Activated CD8-positive, alpha-beta T cell treated with anti-CD3 and anti-CD28 coated beads for 36 hours (primary cell): ENCODE measurements at places on chromosomes 7 and 10. TPM values are rescaled to one million over a fixed set of nuclear protein-coding genes. Genes with fewer than 3 reads are reported as not detected.

DNA sequence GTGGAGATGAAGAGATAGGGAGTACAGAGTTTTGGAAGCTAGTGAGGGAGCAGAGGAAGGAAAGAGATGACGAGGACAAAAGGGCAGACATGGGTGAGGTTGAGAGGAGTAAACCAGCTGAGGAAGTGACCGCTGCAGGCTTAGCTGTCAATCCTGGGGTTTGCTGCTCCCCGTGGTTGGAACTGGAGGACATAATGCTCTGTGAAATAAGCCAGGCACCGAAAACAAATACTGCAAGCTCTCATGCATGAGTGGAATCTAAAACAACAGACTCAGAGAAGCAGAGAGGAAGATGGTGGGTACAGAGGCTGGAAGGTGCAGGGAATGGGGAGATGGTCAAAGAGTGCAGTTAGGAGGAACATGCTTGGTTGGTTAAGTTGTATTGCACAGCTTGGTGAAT lies 482.2 kb upstream of the C7orf33 start:
- DNase-seq, result no peak

Gene DDX21
- 194 TPM for total RNA-seq

DNA sequence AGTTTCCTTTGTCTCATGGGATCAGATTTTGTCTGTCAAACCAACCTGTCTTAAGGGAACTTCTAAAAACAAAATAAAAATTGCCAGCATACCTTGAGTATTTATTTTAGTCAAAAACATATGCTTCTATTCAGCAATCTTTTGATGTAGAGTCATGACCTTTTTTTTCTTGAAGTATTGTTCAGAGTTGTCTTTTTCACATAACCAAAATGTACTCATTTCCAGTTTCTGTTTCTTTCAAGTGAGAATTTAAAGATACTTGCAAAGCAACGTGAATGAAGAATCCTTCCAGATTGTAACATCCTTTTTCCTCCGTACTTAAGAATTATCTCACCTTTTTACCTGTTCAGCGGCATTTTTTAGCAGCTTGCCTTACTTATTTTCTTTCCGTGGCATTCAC lies 37.8 kb downstream of the GNAI1 start:
- DNase-seq, result no peak

DNA sequence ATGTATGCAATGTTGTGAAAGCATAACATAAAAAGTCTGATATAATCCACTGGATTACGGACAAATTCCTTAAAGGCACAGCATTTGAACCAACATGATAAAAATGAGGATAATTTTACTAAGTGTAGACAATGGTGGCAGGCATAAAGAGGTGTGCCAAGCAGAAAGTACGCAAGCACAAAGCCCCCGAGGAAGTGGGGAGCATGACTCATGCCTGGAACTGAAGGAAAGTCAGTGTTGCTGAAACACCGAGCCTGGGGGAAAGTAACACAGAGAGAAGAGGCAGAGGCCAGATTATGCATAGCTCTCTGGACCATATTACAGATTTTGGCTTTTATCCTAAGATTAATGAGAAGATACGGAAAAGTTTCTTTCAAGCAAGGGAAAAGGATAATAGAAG lies 490.0 kb upstream of the PHF14 start:
- no peak for DNase-seq

- DNase-seq, result no peak
Observed at GRCh38 chr7:71601851-71602250, 469.9 kb downstream of the GALNT17 start.

Gene SPDYE16
- total RNA-seq, result 0.23 TPM

- no peak for DNase-seq
Observed at GRCh38 chr10:23375366-23375765, 30.8 kb upstream of the C10orf67 start.

GRCh38 chr10:100824886-100825285 lies 79.5 kb downstream of the PAX2 start:
- DNase-seq, result no peak

GRCh38 chr7:77665161-77665560 lies 31.1 kb upstream of the RSBN1L start:
- DNase-seq, result no peak
